HCT116 (cell line): ENCODE measurements at places on chromosomes 2 and 18.

DNA sequence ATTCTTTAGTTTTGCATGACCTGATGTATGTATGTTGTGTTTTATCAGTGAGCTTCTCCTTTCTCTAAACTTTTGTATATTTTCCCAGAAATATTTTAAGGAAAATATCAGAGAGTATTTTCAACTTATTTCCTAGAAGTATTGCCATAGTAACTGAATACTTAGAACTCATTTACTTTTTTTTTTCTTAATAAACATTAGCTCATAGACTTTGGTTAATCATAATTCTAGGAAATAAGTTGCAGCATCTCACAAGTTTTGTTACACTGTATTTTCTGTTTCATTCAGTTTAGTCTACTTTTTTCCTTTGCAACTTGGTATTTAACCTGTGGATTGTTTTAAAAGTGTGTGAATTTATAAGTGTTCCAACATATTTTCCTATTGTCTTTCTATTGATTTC, 27.5 kb downstream of the SMCHD1 start:
- no peak for DNase-seq

GRCh38 chr18:24649571-24649970, 189.1 kb downstream of the HRH4 start:
- no peak for DNase-seq

DNA sequence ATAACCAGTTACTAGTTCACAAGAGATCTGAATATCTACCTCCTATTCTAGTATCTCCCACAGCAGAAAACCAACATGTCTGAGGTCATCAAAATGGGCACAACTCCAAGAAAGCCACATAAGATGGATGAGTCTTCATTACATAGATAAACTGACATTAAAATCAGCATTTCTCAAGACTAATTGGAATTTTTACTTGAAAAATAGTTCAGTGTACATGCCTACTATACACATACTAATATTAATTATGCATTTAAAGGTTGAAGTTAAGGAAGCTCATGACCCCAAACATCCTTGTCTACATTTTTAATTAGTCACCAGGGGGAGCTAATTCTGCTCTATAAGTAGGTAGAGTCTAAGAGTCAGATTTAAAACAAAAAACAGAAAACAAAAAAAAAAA, 41.9 kb downstream of the ZNF521 start:
- DNase-seq, result peak; percentile 7

- DNase-seq, result no peak
Measured at GRCh38 chr2:144849612-144850011, 329.7 kb upstream of the ZEB2 start.

- no peak for DNase-seq
Measured at GRCh38 chr2:74824679-74825078, 9.2 kb upstream of the HK2 start.

DNA sequence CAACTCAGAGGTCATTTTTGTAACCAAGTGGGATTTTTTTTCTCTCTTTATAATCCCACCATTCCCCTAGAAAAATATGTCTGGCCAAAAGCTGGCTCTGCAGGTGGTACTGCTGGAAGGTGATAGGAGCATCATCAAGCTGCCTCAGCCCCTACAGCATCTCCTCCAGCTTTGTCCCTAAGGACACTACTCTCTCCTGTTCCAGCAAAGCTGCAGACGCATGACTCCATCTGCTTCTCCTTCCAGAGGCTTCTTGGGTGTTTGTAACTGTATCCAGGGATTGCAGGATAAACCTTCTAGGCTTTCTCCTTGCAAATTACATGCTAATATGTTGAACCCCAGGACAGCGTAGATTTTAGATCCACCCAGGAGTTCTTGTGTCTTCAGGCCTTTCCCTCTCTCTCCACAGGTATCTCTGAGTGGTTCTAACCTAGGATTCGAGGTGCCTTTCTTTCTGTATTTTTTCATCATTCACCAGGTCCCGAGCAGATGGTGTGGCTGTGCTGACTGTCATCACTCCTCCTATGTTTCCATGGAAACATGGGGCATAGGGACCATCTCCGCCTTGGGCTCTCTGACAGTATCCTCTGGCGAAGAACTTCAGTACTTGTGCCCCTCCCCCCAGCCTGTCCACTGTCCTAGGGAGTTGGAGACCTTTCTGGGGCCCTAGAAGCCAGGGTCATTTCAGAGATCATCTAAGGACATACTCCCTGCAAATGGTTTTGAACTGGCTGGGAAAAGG, 34.3 kb downstream of the AFF3 start:
- DNase-seq, result no peak

DNA sequence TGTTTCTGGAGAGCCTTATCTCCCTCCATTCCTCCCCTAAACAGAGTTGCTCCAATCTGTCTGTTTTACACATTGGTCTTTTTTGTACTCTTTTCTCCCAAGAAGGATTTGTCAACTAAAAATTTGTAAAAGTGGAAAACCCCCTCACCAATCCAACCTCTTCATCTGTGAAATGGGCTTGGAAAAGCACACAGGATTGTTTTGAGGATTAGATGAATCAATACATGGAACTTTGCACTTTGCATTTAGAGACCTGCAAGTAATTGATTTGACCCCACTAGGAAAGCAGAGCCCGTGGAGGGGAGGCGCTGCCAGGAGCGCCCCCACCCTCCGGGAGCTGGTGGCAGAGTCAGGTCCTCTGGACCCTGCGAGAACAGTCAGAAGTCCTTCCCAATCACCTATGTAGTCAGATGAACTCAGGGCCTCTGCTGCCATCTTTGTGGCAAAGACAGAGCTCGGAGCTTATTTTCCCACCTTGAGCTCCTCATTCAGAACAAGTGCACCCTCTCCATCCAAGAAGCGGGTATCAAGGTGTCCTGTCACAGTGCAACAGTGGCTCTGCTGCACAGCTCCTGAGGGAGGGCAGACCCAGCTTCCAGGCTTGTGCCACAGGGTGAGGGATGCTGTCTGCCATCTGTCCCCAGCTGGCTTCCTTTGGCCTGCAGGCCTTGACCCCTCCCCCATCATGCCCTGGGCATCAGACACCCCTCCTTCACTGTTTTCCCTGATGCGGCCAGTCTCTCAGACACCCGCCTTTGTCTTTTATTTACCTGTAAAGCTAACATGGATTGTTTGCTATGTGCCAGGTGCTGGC, 1.7 kb upstream of the TMEM185B start:
- DNase-seq, result no peak

DNA sequence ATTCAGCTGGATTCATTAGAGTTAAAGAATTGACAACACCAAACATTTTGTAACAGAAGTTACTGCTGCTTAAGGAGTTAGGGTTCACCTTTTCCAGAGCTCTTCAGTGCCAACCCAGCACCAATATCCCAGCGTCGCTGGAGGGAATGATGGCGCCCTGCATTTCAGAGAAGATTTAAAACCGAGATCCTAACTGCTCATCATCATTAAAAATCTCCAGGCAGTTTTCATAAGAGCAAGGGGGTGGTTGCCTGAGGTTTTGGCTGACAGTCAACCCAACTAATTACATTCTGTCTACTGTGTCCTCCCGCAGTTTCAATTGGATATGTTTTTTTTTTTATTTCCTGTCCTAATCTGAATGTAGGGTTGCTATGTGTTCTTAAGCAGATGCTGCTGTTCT, 509.6 kb upstream of the TCF4 start:
- DNase-seq, result no peak

- DNase-seq, result no peak
Measured at GRCh38 chr2:159126432-159127022, 158.1 kb downstream of the TANC1 start.

DNA sequence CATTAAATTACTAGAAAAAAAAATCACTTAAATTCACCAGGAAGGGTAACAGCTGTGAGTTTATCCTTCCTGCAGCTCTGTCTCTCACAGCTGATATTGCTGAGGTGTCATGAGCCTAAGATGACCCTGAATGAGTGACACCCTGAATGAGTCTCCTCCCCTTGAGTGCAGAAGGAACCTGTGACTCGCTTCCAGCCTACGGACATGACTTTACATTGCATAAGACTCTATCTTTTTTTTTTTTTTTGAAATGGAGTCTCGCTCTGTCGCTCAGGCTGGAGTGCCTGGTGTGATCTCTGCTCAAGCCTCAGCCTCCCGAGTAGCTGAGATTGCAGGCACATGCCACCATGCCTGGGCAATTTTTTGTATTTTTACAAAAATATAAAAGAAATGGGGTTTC, 14.1 kb downstream of the MRO start:
- no peak for DNase-seq

- no peak for DNase-seq
Measured at GRCh38 chr2:199862788-199863187, 11.8 kb upstream of the FTCDNL1 start.

GRCh38 chr2:49971453-49971852, 817.1 kb upstream of the FSHR start:
- no peak for DNase-seq

- no peak for DNase-seq
Measured at GRCh38 chr18:77098538-77099174, 33.9 kb downstream of the MBP start.

DNA sequence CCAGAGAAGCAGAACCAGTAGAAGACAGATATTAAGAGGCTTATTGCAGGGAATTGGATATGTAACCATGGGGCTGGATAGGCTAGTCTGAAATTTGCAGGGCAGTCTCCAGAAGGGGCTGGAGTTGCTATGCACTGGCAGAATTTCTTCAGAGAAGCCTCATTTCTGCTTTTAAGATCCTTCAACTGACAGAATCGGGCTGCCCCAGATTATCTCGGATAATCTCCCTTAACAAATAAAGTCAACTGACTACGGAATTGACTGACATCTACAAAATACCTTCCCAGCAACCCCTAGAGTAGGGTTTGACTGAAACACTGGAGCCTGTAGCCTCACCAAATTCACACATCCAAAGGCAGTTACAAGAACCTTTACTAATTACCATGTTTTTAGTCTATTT, 136.4 kb downstream of the SOCS6 start:
- no peak for DNase-seq

- no peak for DNase-seq
Measured at GRCh38 chr2:177572236-177572671, 179.7 kb downstream of the AGPS start.

- DNase-seq, result no peak
Measured at GRCh38 chr18:27608742-27609141, 423.6 kb upstream of the CHST9 start.

DNA sequence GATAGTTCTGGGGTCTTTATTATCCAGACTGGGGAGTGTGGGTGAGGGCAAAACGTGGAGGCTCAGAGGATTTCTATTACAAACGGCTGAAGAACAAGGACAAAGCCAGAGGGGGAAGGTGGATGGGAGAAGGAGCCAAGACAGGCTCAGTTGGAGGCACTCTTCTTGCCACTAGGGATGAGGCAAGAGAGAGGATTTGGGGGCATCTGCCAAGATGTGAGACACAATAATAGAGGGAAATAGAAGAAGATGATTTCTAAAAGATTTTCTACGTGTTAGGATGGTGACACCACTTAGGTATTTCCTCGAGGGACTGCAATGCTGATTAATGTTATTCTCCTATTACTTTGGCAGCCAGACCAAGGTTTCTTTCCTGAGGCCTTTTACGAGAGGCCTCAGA, 71.8 kb downstream of the APOB start:
- DNase-seq, result no peak

DNA sequence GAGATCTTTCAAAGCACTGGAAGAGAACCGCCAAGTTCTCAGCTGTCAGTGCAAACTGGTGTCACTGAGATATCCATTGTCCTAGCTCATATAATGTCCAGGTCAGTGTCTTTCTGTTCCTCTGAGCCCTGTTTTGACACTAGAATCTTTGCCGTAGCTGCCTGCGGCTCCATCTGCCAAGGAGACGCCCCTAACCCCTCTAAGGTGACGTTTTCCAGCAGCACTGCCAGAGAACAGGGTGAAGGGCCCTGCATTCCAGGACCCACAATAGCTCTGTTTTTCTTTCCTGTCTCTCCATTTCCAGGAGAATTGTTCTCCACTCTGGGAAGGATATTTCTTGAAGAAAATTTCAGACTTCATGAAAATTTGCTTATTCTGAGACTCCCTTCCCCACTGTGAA, 181.7 kb upstream of the SLC39A10 start:
- no peak for DNase-seq

DNA sequence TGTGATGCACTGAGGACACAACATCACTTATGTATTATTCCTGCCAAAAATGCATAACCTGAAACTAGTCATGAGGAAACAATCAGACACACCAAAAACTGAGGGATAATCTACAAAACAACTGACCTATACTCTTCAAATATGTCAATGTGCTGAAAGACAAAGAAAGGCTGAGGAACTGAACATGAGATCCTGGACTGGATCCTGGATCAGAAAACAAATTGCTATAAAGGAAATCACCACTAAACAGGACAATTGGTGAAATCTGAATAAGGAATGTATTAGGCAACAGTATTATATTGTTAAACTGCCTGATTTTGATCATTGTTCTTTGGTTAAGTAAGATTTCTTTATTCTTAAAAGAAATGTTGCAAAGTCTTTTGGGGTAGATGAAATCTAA, 28.8 kb downstream of the CUL3 start:
- DNase-seq, result no peak

DNA sequence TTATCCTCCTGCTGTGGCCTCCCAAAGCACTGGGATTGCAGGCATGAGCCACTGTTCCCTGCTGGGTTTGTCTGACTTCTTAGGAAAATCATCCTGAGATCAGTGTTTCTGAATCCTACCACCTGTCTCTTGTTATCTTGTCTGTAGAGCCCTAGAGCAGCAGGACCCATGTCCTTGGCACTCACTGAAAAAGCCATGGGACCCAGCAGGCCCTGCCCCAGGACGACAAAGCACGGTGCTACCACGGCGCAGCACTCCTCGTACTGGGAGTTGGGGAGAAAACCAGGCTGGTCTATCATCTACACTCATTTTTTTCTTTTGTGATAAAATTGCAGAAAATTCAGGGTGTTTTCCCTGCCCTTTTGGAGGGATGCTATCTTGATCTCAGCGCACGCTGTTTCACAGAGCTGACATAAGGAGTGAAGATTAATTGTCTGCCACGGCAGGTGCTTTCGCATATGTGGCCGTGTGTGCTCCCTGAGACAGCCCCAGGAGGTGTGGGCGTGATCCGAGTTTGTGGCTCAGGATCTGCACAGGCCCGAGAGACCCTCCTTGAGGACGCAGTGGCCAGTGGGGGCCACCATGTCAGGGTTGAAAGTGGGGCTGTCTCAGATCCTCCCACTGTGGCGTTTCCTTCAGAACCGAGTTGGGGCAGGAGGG, 179.1 kb downstream of the LDLRAD4 start:
- no peak for DNase-seq

DNA sequence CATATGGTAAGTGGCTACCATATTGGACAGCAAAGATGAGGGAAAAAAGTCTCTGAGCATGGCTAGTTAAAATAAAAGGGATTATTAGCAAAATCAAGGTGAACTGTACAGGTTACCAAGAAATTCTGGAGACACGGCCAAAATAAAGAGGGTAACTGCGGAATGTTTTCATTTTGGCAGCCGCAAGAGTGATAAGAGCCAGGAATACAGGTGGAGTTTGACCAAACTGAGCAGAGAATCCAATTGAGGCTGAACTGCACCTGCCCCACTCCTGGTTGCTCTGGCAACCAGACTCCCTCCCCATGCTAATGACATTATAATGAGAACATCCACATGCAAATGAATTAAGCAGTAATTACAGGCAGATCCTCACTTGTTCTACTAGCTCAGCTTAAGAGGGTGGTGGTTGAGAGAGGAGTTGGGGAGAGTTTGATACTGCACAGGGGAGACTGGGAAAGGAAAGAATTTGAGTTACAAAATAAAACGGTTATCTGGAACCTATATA, 18.8 kb upstream of the EPHA4 start:
- no peak for DNase-seq
